ENCODE measurements at places on chromosomes 3 and 15.

- DNase-seq, result no peak
Observed at GRCh38 chr15:95281470-95281869, 1049.0 kb upstream of the NR2F2 start.

DNA sequence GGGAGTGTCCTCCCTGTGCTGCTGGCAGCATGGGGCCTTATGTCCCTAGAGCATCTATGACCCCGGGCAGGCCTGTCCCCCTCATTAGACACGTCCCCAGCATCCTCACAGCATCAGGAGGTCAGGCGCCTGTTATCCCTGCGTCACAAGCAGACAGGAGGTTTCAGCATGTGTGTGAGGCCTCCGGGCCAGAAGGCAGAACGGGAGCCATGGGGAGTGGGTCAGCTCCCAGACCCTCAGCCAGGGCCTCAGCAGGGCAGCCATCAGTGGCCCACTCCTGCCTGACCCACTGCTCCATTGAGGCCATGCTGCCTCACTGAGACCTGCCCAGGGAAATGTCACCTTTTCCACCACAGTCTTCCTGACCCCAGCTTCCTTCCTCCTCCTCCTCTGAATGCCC lies 71.6 kb downstream of the DNAJB8 start:
- DNase-seq, result no peak

- no peak for DNase-seq
Observed at GRCh38 chr3:134777341-134777740, 17.7 kb upstream of the EPHB1 start.

- DNase-seq, result no peak
Observed at GRCh38 chr3:132256989-132257388, 60.2 kb upstream of the ACP3 start.

GRCh38 chr3:62184559-62184958 lies 188.8 kb downstream of the FEZF2 start:
- no peak for DNase-seq

- no peak for DNase-seq
Observed at GRCh38 chr15:60339236-60339635, 58.5 kb downstream of the ANXA2 start.

DNA sequence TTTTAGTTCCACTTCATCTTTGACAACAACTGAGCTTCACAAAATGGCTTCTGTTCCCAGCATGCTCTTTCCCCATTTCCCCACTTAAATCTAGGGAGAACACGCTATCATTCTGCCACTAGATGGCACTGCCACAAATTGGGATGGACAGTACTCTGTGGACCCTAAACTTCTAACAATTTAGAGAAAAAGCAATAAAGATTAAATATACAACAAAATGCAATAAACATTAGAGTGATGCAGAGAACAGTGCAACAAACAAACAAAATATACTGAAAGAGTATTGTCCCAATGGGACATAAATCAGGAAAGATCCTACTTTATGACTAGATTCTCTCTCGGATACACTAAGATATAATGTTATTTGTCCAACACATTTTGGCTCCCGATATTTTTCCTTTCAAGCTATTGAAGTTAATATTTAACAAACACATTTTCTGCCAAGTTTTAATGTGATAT lies 169.7 kb upstream of the TMCO5A start:
- peak; percentile 19 for DNase-seq

- no peak for DNase-seq
Observed at GRCh38 chr3:70726961-70727360, 414.5 kb upstream of the MDFIC2 start.

GRCh38 chr15:83372434-83372891 lies 74.7 kb upstream of the SH3GL3 start:
- no peak for DNase-seq

GRCh38 chr3:9468460-9468859 lies 71.0 kb downstream of the SETD5 start:
- DNase-seq, result no peak

DNA sequence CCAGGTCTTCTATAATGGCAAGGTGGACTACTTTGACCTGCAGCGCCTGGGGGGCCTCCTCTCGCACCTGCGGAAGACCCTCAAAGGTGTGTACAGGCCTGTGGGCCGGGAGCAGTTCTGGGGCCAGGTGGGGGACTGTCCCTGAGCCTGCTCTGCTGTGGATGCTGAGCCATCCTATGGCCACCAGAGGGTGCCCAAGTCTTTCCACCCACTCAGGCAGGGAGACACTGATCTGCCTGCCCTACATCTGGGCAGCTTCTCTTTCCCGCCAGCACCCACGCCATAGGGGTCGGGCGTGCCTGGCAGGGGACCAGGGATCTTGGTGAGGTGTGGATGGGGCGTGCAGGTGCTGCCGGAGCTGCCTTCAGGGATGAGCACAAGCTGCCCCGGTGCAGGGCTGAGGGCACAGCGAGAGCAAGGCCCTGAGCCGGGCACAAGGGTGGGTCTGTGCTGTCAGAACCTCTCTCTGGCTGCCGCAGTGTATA lies 14.1 kb downstream of the RNF123 start:
- DNase-seq, result peak; percentile 68

- DNase-seq, result no peak
Observed at GRCh38 chr15:74121039-74121438, 9.3 kb upstream of the ISLR2 start.

DNA sequence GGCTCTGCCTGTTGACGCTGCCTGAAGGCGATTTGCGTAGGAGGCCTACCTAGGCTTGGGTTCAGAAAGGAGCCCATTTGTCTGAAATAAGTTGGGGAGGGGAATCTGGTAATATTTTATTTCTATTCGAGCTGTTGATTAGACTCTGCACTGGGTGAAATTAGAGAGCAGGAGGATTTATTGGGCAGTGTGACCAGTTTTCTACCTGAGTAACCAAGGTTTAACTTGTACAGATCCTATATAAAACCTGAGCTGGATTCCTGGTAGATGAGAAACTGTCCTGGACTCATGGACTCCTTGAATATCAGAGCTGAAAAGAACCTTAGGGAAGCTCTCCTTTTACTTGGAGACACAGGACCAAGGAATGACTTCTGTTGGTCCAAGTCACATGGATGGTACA lies 19.6 kb upstream of the GPR156 start:
- no peak for DNase-seq

GRCh38 chr15:67307156-67307555 lies 52.6 kb downstream of the IQCH start:
- no peak for DNase-seq

- no peak for DNase-seq
Observed at GRCh38 chr3:177282119-177282655, 84.9 kb upstream of the TBL1XR1 start.

DNA sequence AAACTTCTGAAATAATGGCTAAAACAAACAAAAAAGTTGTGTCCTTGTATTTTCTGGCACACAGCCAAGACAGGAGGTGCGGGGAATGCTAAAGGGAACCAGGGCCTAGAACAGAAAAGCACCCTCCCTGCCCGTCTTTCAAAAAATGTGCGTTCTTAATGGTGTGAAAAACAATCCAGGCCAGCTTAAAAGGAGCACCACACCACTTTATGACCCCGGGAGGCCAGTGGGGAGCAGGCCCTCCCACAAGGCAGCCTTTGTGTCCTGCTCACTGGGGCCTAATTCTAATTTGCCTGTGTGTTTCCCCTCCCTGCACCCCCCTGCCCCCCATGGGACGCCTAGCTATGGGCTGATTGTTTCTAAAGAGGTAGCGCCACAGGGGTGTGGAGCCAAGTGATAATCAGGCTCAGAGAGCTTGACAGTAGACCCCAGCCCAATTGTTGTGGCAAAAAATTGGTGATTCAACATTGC lies 181.4 kb downstream of the GREM1 start:
- DNase-seq, result no peak

DNA sequence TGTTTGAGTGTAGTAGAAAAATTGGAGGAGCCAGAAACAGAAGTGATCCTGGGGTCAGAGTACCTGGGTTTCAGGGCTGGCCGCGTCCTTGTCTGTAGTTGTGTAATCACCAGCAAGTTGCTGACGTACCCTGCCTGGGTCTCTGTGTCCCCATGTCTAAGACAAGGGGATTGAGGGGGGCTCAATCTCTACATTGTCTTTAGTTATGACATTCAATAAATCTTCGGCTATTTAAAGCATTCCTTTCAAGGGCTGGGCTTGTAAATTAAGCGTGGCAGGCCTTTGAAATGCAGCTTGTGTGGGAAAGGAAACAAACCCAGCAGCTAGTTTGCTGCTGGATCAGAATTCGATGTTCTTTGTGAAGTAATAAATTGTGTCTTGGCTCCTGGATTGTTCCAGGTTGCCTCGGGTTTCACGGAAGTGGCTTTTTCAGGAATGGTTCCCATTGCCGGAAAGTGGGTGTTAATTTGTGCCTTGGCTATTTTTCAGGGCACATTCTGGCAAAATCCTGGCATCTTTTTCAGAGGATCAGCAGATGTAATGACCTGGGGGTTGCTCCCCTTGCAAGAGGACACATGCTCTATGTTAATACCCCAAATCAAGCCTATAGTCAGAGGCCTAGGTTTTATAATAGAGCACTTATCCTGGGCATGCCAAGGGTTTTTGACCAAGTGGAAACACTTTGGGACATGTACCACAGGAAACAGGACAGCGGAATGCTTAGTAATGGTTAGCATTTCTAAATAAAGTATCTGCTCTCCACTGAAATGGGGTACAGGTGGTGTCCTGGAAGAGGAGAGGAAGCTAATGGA lies 294.8 kb upstream of the NR2E3 start:
- no peak for DNase-seq

DNA sequence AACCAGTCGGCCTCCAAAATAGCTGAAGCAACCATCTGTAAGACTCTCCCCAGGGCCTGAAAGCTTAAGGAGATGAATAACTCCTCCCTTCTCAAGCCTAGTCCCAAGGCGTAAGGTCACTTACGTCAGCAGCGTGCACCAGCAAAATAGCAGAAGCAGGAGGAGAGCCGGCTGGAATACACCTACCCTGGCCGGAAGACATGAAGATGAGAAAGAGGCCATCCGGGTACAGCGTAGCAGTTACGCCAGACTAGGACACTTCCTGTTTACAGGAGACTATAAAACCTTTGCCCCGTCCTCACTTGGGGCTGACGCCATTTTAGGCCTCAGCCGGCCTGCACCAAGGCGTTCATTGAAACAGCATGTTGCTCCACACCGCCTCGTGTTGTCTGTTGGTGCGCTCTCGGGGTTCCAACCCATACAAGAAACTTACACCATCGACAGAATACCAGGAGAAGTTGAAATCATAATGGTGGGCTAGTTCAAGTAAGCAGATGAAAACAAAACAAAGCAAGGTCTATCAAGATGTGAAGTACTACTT lies 2.5 kb downstream of the CFAP92 start:
- no peak for DNase-seq

GRCh38 chr3:24149032-24149431 lies 203.9 kb downstream of the NR1D2 start:
- DNase-seq, result no peak

- no peak for DNase-seq
Observed at GRCh38 chr3:59600631-59601030, 550.8 kb upstream of the CFAP20DC start.

DNA sequence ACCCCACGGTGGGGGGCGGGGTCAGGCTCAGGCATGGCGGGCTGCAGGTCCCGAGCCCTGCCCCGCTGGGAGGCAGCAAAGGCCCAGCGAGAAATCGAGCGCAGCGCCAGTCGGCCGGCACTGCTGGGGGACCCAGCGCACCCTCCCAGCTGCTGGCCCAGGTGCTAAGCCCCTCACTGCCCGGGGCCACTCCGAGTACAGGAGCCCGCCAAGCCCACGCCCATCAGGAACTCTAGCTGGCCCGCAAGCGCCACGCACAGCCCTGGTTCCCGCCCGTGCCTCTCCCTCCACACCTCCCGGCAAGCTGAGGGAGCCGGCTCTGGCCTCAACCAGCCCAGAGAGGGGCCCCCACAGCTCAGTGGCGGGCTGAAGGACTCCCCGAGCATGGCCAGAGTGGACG lies 29.2 kb downstream of the SCAPER start:
- DNase-seq, result no peak

- DNase-seq, result peak; percentile 73
Observed at GRCh38 chr3:141303481-141304223, 64.7 kb upstream of the ZBTB38 start.

DNA sequence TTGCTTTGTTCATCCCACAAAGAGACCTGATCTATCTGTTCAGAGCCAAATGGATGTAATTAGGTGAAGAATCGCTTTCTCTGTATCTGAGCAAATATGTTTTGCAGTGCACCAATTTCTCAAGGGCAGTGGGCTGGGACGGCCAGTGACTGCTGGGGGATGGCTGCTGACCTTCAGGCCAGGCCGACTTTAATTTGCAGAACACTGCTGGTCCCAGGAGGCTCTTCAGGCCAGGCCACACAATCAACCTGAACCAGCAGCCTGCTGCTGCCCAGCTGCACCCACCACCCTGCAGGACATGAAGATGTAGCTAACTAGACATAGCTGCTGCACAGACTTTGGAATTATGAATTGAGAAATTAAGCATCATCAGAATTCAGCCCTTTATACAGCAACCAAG lies 194.4 kb upstream of the ONECUT1 start:
- DNase-seq, result no peak

- DNase-seq, result no peak
Observed at GRCh38 chr3:46186471-46187340, 21.4 kb downstream of the CCR1 start.

DNA sequence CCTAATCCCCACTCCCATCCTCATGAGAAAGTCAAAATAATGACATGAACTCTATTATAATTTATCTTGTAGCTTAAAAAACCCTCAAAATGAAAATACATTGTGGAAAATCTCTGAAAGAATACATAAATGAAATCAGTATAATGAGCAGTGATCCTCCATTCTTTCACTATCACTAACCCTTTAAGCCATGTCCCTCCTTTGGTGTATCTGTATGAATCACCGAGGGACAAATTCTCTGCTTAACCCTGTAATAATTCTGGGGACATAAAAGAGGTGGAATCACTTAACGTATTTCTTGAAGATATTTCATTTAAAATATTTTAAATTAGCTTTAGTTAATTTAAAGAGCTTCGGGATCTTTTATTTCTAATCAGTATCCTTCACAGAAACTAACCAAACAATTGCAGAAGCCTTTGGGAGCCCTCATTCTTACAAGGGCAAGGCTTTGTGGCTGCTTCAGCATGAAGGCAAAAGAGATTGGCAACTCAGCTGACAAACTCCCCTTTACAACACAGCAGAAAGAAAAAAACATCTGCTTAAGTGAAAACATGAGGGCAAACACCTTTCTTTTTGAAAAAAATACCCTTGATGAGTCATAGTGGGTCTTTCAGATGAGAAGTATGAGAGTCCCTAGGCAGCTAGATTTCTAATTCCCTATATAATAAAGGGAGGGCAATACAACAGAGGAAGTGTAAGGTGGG lies 44.0 kb upstream of the ALCAM start:
- no peak for DNase-seq

GRCh38 chr3:47731061-47731460 lies 50.6 kb downstream of the SMARCC1 start:
- DNase-seq, result no peak

- peak; percentile 57 for DNase-seq
Observed at GRCh38 chr15:101501703-101502373, 12.3 kb upstream of the PCSK6 start.

GRCh38 chr3:47601281-47601680 lies 22.6 kb upstream of the CSPG5 start:
- no peak for DNase-seq

All from stimulated activated CD4-positive, alpha-beta T cell treated with anti-CD3 and anti-CD28 coated beads, Interleukin-2, amount 100 ng/mL, for 24 hours (primary cell).